ENCODE measurements at places on chromosomes 6 and 20.

GRCh38 chr6:150230164-150230561, 87.3 kb downstream of the PPP1R14C start:
- DNase-seq = no peak

GRCh38 chr20:2752567-2753460, 47.6 kb downstream of the CPXM1 start:
- no peak for DNase-seq

GRCh38 chr6:167896648-167897047, 69.9 kb downstream of the AFDN start:
- no peak for DNase-seq

GRCh38 chr6:31701666-31702404, 1.3 kb downstream of the ABHD16A start:
- DNase-seq = no peak

DNA sequence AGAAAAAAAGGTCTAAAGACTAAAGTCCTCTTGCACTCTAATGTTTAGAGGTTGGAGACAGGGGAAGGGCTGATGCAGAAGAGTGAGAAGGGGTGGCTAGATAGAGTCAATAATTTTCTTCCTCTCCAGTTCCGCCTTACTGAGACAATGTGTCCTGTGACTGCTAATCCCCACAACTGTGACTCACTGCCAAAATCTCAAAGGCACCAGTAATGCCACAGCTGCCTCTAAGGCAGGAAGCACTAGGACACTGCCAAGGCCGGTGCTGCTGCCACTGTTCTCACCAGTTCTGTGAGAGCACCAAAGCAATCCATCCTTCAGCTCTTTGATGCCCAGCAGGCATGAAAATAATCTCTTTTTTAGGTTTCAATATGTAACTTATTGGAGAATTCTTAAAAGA, 701.9 kb upstream of the MAP3K7 start:
- no peak for DNase-seq

GRCh38 chr20:58457083-58457695, 58.0 kb downstream of the APCDD1L start:
- no peak for DNase-seq

DNA sequence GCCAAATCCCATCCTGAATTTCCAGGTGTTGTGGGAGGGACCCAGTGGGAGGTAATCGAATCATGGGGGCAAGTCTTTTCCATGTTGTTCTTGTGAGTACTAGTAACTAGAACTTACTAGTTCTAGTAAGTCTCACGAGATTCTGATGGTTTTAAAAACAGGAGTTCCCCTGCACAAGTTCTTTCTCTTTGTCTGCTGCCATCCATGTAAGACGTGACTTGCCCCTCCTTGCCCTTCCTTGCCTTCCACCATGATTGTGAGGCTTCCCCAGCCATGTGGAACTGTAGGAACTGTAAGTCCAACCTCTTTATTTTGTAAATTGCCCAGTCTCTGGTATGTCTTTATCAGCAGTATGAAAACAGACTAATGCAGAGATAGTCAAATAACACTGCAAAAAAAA, 122.7 kb upstream of the BEND6 start:
- no peak for DNase-seq

- no peak for DNase-seq
These were observed 96.7 kb downstream of the EDN1 start for GRCh38 chr6:12386816-12387215.

- no peak for DNase-seq
These were observed 51.7 kb downstream of the TTI1 start for GRCh38 chr20:37981568-37981967.

DNA sequence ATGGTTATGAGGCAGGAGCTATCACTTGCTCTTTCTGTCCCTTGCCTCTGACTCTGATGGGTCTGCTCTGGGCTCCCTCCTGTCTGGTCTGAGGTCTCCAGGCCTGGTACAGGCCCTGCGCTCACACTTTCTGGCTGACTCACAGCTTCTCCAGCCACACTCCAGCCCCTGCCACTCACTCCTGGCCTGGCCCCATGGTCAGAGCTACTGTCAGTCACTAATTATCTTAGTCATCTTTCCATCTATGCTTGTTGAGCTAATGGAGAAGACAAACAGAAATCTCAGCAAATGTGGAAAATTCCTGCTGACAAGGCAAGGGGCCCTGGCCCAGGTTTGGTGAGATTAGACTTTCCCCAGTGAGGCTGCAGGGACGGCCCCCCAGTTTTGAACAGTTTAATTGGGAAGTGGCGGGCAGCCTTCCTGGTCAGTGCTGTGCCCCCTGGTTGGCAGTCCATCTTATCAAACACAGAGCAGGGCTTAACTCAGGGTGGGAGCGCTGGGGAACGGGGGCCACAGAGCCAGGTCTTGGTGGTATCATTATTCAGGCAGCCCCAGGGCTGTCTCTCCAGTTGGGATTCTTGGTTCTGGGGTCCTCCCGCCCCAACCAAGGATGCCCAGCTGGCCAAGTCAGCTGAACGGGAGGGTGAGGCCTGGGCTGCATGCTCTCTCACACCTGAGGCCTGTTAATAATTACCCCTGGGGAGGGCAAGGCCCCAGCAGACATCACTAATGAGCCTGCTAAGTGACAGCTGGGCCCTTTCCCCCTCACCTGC, 63.4 kb downstream of the VEGFA start:
- DNase-seq = no peak

- no peak for DNase-seq
These were observed 110.4 kb downstream of the PLCB4 start for GRCh38 chr20:9179193-9179802.

DNA sequence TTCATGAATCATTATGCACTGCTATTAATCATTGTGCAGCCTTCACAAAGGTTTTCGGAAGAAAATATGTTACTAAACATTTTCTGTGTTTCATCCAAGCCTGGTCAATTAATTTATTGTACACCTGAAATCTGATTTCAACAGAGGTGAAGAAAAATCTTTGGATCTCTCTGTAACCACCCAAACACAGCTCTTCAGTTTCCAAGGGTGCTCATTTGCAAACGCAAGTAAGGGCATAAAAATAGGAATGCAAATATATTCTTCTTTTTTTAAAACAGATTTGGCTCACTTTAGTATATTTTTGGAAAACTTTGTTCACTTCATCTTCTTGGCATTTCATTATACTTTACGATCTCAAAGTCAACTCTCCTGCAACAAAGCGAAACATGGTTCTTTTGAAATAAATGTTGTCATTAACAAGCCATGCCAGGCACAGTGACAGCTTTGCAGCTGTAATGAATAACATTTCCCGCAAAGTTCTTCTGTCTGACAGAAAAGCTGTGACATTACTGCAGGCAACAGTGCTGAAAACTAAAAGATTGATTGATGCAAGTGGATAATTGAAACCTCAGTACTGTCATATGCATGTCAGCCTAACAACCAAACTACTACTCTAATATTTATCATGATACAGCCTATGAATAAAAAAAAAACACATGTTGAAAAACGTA, 348.3 kb downstream of the FRK start:
- DNase-seq = no peak

- DNase-seq = no peak
These were observed 220.4 kb upstream of the HEY2 start for GRCh38 chr6:125529061-125529460.

- DNase-seq = no peak
These were observed 22.6 kb downstream of the PIGU start for GRCh38 chr20:34654207-34654744.

DNA sequence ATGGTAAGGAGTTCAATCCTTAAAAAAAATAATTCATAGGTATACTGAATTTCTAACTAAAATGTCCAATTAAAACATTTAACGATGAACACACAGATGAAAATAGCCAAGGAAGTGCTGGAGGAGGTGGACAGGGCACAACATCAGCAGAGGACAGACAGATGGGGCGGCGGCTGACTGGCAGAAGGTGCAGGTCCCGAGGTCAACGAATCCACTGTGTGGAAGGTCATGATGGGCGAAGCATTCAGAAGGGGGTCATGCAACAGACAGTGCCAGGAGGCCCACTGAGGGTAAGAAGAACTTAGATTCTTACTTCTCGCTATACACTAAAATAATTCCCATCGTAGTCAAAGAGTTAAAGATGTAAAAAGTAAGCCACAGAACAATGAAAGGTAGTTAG, 34.2 kb upstream of the FRMD1 start:
- no peak for DNase-seq

- no peak for DNase-seq
These were observed 28.6 kb upstream of the MOCS1 start for GRCh38 chr6:39962831-39963230.

DNA sequence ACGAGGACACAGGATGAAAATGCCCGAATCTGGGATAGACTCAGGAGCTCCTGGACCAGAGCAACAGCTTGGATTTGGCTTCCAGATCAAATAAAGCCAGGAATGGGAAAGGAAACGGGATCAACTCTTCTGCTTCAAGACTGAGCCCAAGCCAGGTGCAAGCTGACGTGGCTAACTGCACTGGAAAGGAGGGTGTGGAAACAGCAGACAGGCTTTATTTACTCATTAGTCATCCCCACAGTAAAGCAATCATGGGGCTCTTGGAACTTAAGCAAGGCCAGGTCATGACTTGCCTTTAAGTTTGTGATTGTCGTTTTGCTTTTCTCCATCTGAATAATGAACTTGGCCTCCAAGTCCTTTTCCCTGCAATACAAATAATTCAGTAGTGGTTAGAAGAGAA, 45.2 kb downstream of the KIF16B start:
- no peak for DNase-seq

DNA sequence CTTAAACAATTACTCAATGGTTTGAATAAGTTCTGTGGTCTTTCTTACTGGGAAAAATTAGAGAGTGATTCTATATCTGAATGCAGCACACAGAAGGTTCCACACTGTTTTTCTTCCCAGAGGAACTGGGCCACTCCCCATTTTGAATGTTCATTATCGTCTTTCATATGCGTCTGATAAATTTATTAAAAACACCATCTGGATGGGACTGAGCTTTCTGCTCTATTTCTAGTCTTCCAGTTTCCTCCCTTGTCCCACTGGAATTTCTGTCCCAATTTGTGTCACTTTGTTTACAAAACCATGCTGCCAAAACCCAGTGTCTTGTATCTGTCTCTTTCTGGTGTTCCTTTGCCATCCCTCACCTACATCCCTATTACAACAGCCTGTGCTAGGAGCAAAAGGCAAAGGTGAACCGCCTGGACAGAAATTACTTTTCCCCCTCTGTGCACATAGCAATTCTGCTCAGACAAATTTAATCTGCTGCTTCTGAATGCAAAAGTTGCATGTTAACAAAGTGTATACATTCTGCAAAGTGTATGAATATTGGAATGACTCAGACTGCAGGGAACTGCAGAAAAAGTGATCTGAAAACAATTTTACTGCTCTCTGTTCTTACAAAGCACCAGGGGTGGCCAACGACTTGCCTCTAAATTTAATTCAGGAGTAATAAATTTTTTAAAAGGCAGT, 333.6 kb downstream of the BTBD9 start:
- no peak for DNase-seq

DNA sequence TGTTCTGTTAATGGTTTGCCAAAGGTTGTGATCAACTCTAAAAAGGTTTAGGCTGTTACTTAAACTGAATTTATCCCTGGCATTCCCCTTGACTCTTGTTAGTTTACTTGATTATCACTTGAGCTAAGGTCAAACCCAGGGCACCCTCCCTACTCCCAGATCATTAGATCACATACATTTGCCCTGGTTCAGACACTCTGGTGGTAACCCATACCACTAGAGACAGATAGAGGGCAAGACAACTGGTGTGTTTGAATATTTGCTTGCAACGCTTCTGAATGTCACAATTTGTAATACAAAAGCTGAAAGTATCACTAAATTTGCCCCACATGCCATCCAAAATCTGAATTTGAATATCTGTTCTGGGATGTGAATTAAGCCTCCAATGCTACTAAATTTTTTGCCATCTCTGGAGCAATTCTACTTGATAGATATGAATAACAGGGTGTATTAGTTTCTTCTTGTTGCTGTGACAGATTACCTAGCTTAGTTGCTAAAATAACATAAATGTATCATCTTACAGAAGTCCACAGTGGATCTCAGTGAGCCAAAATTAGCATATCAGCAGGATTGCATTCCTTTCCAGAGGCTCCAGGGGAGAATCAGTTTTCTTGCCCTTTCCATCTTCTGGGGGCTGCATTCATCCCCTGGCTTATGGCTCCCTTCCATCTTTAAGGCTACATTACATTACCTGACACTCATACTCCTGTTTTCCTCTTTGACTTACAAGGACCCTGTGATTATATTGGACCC, 45.4 kb downstream of the FIG4 start:
- no peak for DNase-seq

GRCh38 chr6:146914489-146915483, 289.4 kb upstream of the STXBP5 start:
- DNase-seq = no peak

DNA sequence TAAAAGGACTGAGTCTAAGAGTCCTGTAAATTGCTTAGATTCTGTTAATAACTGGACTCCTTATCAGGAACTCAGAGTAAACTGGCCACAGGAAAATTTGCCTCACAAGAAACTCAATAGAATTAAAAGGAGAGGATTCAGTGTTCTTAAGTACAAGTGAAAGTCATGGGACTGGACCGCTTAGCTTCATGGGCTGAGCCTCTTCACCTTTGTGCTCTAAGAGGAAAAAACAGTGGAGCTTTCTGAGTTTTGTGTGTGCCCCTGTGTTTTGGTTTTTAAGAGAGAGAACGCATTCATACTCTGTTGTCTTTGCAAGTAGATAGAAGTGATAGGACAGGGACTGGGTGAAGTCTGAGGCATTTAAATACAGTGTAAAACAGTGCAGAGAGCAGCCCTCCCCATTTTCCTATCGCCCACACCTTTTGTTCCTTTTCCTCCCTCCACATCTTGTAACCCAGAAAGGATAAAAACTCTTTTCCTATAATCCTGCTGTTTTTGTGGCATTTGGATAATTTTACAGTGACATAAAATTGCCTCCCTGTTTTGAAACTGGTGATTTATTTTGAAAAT, 49.6 kb downstream of the FOXO3 start:
- DNase-seq = no peak

DNA sequence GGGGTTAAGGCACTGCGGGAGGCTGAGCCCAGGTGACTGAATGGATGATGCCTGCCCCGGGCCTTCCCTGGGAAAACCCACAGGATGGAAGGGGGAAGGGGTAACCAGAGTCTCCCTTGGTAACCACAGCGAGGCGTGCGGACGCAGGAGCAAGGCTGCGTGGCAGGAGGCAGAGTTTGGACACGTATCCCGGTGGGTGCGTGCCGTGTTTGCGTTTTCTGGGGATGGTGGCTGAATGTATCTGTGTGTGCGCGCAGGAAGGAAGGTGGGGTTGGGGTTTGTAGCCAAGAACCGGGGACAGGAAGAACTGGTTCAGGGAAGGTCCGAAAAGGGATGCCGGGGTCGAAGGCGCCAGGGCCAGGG, 1.8 kb downstream of the MDGA1 start:
- no peak for DNase-seq

DNA sequence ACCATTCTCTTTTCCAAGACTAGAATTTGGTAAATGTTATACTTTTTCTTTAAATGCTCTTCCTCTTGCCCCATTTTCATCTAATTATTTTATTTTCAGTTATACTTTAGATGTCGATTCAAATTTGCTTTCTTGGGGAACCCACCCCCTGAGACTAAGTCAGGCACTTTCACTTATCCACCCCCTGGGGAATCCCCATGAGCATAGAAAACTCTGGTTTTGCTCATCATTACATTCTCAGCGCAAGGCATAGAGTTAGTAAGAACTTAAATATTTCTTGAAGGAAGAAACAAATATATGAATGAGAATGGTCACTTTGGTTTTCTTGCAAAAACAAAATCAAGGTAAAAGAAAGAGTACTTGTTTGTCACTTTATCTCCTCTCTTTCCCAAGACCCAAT, 25.1 kb upstream of the HSF2 start:
- no peak for DNase-seq

- DNase-seq = no peak
These were observed 128.2 kb downstream of the FRK start for GRCh38 chr6:115932481-115932880.

- DNase-seq = no peak
These were observed 26.6 kb downstream of the GLP1R start for GRCh38 chr6:39075010-39075686.

- peak; percentile 41 for DNase-seq
These were observed 20.2 kb upstream of the GJE1 start for GRCh38 chr6:142112451-142113061.

Measured in activated naive CD4-positive, alpha-beta T cell (primary cell).